Glutamatergic neuron (in vitro differentiated cells): ENCODE measurements at places on chromosomes 11 and 22. TPM values are rescaled to one million over a fixed set of nuclear protein-coding genes. Genes with fewer than 3 reads are reported as not detected.

DNA sequence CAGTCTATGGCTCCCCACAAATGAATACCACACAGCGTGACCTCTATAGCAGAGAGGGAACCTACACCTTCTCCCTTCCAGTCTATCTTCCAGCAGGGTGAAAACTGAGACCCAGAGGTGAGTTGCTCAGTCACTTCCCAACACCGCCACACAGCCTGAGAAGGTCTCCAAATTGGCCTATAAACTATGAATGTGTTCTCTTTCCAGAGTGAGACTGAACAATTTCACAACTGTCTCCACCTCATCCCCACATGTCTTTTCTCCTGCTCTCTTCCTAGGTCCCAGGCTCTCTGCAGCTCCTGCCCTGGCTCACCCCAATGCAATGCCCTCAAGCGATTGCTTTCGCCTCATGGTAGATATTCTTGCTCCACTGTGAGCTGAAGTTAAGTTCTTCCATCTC lies 14.0 kb downstream of the CLMP start:
- no peak overlapping the region for H3K4me3 ChIP-seq
- H3K27ac ChIP-seq = no peak overlapping the region
- H3K4me1 ChIP-seq = peaks cover 25% of the 10 kb centered on the region
- no peaks in the 10 kb centered on the region for H3K36me3 ChIP-seq
- no peaks in the 10 kb centered on the region for H3K27me3 ChIP-seq

DNA sequence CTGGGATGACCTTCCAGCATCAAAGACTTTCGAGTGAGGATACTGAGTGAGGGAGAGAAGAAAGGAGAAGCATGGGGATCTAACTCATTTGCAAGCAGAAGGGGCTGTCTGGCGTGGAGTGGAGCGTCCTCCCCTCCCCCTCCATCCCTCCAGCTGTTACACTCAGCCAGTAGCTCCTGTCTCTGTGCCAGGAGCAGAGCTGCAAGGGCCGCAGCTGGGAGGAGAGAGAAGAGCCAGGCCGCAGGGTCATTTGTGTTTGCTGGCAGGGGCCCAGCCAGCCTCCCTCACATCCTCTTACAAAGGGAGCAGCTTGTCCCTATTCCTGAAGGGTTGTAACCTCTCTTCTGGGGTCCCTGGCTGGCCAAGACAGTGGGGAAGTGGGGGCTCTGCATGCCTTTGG lies 57.9 kb downstream of the NECTIN1 start:
- DNase-seq = peak; percentile 50
- H3K27me3 ChIP-seq = peaks cover 12% of the 10 kb centered on the region
- peaks cover 8% of the 10 kb centered on the region for H3K36me3 ChIP-seq
- H3K4me1 ChIP-seq = peaks cover 25% of the 10 kb centered on the region
- H3K4me3 ChIP-seq = no peak overlapping the region

DNA sequence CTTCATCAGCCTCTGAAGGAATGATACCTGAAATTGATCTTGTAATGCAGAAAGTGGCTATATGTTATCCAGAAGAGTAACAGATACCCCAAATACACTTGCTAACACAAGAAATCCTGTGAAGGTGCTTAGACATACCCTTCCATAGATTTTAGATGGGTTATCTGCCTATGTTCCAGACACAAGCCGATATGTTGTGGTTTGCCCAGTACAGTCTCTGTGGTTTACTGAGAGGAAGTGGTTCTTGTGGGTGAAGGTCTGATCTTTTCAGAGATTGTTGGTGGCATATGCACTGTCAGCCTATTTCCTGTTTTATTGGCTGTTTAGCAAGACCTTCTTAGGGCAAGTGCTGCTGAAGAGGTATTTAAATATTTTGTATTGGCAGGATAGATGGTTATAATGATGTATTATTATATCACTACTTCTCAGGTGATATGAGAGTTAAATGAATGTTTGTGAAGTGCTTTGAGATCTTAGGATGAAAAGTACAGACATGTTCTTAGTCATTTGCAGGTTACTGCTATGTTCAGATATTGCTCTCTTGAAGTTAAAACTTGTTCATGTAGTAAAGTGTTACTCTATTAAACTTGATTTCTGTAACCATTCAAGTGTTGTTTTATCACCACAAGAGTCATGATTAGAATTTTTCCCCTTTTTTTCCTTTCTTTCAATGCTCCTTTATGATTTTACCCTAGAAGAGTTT lies 8.2 kb downstream of the ARHGEF12 start:
- peaks cover 19% of the 10 kb centered on the region for H3K4me1 ChIP-seq
- H3K27me3 ChIP-seq = peaks cover 2% of the 10 kb centered on the region
- H3K36me3 ChIP-seq = no peaks in the 10 kb centered on the region
- no peak overlapping the region for H3K4me3 ChIP-seq
- no peak overlapping the region for H3K27ac ChIP-seq
- no peak for DNase-seq

GRCh38 chr22:46997311-46997970 lies 235.0 kb downstream of the TBC1D22A start:
- H3K4me1 ChIP-seq = peaks cover 15% of the 10 kb centered on the region
- no peak overlapping the region for H3K27ac ChIP-seq
- no peak for DNase-seq

- peaks cover 1% of the 10 kb centered on the region for H3K4me1 ChIP-seq
- no peak for DNase-seq
- no peak overlapping the region for H3K4me3 ChIP-seq
- H3K36me3 ChIP-seq = no peaks in the 10 kb centered on the region
Observed at GRCh38 chr22:46672731-46673130, 52.5 kb downstream of the GRAMD4 start.

- H3K36me3 ChIP-seq = no peaks in the 10 kb centered on the region
- DNase-seq = no peak
- H3K4me1 ChIP-seq = no peaks in the 10 kb centered on the region
- H3K27me3 ChIP-seq = peaks cover 5% of the 10 kb centered on the region
Observed at GRCh38 chr22:48659404-48659996, 1168.2 kb downstream of the BRD1 start.

DNA sequence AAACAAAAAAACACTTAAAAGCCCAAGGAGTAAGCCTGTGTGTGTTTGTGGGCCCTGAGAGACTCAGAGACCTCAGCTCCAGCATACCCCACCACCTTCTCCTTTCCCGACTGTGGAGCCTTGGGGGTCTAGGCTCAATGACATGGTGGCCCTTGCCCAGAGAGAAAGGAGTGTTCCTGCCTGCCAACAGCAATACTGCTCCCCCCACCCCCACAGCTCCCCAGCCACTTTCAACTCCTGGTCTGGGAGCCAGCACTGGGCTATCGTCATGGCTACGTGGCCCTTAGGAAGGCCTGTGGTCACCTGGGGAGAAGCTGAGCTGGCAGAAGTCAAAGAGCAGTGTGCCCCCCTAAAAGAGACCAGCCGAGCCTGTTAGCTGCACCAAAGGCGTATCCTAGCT lies 2.6 kb downstream of the PPP1R14B start:
- H3K27ac ChIP-seq = peak overlapping the region; percentile 52
- DNase-seq = no peak
- H3K4me3 ChIP-seq = peak overlapping the region; percentile 47
- no peaks in the 10 kb centered on the region for H3K36me3 ChIP-seq

DNA sequence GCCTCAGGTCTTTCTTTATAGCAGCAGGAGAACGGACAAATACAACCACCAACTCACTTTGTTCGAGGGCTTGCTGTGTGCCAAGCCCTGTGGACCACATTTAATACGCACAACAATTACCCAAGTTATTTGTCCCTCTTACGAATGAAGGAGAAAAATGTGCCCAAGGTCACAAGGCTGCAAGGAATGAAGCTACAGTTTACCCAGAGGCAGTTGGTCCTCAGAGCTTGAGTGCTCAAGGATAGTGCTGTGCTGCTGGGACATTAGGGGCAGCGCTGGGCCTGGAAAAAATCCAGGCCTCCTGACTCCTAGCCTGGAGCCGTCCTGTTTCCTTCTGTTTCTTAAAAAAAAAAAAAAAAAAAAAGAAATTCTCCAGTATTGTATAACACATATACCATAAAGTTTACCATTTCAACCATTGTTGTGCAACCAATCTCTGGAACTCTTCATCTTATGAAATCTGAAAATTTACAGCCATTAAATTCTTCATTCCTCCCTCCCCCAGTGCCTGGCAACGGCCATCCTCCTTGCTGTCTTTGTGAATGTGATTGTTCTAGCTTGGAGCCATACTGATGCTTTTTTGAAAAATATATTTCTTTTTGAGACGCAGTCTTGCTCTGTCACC lies 1.0 kb upstream of the C11orf86 start:
- peaks cover 8% of the 10 kb centered on the region for H3K27me3 ChIP-seq
- H3K4me3 ChIP-seq = no peak overlapping the region
- no peak for DNase-seq
- peaks cover 6% of the 10 kb centered on the region for H3K4me1 ChIP-seq

- peaks cover 71% of the 10 kb centered on the region for H3K4me1 ChIP-seq
- no peak overlapping the region for H3K4me3 ChIP-seq
- H3K36me3 ChIP-seq = peaks cover 13% of the 10 kb centered on the region
- H3K27ac ChIP-seq = no peak overlapping the region
- DNase-seq = no peak
Observed at GRCh38 chr11:113202431-113202830, 112.0 kb upstream of the TTC12 start.

Gene TTC38
- 12.5 TPM for total RNA-seq

Gene ELF5
- not detected for total RNA-seq
